Kidney epithelial cell (primary cell): ENCODE measurements at places on chromosomes 6 and 20. TPM values are rescaled to one million over a fixed set of nuclear protein-coding genes. Genes with fewer than 3 reads are reported as not detected.

Gene XPO5
- total RNA-seq: 53.3 and 54.8 TPM in 2 replicates

- DNase-seq: no peak
Observed at GRCh38 chr6:37373822-37374471, 20.2 kb downstream of the RNF8 start.

Gene WFDC5
- 1.0 TPM in 1 of 2 replicates, not detected in the other for total RNA-seq

GRCh38 chr20:33337531-33338165 is 54.6 kb downstream of the BPIFB1 start:
- DNase-seq: no peak

DNA sequence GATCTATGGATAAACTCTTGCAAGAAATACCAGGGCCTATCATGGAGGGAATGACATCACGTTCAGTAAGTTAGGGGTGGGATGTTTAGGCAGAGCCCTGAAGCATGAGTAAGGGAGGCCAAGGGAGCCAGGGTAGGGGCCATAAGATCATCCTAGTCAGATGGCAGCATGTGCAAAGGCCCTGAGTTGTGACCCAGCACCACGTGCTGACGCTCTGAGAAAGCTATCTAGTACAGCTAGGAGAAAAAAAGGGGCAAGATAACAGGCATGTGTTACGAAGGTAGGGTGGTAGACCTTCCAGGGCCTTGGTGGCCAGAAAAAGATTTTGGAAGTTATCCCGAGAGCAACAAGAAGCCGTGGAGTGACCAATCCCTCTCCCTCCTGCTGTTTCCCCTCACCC is 22.3 kb downstream of the KCNB1 start:
- no peak for DNase-seq

DNA sequence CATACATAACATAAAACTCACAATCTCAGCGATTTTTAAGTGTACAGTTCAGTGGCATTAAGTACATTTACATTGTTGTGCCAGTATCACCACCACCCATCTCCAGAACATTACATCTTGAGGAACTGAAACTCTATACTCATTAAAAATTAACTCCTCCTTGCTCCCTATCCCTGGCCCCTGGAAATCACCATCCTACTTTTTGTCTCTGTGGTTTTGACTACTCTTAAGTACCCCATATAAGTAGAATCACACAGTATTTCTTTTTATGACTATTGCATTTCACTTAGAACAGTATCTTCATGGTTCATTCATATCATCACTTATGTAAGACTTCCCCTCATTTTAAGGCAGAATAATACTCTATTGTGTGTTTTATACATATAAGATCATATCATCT is 1108.1 kb downstream of the GRIK2 start:
- DNase-seq: no peak

Gene KCNK16
- total RNA-seq: not detected in 2 replicates

DNA sequence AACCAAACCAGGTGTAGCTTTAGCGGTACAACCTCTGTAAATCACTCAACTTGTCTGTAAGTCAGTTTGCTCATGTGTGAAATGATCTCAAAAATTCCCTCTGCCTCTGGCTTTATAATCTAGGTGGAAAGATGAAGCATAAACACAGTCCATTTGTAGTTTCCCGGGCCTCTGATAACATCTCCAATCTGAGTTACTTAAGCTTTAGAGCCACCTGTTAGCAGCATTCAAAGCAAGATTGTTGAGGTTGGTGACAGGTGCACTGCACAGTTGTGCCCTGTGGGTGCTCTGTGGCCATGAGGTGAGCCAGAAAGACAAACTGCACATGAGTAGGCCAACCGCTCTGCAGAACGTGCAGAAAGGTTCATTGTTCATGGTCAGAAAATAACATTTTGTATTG is 53.7 kb downstream of the MOCS1 start:
- no peak for DNase-seq

DNA sequence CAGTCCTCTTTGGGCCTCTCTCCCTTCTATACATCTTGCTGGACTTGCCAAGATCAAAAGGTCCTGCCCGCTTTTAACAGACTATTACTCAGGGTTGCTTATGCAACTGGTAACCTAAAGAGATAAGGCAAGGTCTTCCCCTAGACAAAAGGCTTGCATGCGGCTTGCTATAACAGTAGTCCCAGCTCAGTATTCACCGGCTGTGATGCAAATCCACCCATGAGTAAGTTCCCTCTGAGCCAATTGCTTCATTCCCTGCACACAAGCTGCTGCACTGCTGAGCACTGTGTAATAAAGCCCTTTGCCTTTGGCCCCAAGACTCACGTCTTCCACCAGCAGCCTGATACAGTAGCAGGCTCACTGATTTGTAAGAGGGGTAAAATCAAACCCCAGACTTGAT is 363.8 kb downstream of the PRKN start:
- DNase-seq: no peak

GRCh38 chr6:64589961-64590360 is 954.4 kb downstream of the PHF3 start:
- no peak for DNase-seq

DNA sequence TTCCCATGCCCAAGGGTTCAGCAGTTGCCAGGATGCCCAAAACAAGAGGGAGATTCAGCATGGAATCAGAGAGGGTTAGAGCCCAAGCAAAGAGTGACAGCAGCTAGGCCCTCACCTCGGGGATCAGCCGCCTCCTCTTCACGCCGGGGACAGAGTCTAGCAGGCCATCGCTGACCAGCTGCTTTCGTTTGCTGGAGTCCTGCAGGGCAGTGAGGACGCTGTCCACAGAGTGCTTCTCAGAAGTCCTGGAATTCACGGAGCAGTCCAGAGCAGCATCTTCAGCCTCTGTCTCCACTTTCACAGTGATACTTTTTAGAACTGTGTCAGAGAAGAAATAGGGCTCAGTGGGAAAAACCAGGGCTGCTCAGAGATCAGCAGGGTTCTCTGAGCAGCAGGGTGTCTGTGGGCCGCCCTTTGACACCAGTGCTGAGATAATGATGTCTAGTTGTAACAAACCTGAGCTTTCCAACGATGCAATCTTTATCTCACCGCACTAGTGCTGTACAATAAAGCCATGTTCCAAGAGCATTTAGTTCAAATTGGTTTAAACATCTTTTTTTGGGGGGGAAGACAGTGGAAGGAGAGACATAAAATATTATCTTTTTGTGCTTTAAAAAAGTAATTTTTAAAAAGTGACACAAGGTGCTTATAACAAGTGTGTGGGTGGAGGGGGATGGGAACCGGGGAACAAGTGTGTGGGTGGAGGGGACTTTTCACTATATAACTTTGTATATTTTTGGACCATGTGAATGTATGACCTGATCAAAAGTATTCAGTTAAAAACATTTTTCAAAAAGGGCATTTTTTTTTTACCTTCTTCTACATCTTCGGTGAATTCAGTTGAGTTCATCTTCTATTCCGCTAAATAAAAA is 16.6 kb downstream of the BEND3 start:
- no peak for DNase-seq

Gene RAD21L1
- total RNA-seq: not detected in 2 replicates

Gene MYLK4
- total RNA-seq: 0.42 and 0.75 TPM in 2 replicates

Gene ULBP1
- total RNA-seq: 6.0 and 7.5 TPM in 2 replicates

Gene C20orf204
- total RNA-seq: 0.21 and 0.27 TPM in 2 replicates

- DNase-seq: no peak
Observed at GRCh38 chr6:110409794-110410193, 5.6 kb downstream of the DDO start.

DNA sequence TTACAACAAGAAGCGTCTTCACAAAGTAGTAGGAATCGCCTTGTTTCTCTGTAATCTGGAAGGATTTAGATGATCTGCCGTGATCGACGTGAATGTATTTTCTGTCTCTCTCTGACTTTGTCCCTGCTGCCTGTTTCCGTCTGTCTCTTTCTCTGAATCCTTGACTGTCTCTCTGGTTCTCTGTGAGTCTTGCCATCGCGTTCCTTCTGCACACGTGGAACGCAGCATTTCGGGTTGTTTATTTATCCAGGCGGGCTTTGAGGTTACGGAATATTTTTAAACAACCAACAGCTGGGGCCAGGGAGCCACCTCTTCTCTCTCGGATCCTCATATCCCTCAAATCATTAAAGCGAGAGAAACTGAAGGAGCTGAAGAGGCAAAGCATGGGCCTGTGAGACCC is 215.9 kb downstream of the ZDHHC14 start:
- DNase-seq: no peak

DNA sequence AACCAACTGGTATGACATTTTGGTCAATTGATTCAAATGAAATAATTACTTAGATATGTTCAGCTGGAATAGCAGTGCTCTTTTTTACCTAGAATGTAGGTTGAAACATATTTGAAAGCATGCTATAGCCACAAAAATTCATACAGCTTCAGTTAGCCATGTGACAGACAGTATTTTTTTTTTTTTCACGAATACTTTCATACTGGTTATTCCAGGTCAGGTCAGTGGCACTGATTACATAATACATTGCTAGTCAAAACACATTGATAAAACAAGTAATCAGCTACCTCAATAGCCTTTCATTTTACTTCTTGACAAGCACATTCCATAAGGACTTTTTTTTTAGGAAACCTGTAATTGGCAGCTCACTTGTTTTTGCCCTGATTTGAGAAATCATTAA is 222.6 kb downstream of the EYA4 start:
- no peak for DNase-seq

Gene NOP56
- total RNA-seq: 141 and 142 TPM in 2 replicates

- no peak for DNase-seq
Observed at GRCh38 chr6:129790785-129791184, 70.3 kb downstream of the TMEM244 start.

GRCh38 chr20:58700823-58701222 is 8.2 kb downstream of the NPEPL1 start:
- no peak for DNase-seq

Gene OR2H2
- total RNA-seq: not detected in 2 replicates

- no peak for DNase-seq
Observed at GRCh38 chr6:150752409-150752808, 113.1 kb upstream of the MTHFD1L start.

- DNase-seq: no peak
Observed at GRCh38 chr6:14544666-14545065, 427.1 kb downstream of the CD83 start.

DNA sequence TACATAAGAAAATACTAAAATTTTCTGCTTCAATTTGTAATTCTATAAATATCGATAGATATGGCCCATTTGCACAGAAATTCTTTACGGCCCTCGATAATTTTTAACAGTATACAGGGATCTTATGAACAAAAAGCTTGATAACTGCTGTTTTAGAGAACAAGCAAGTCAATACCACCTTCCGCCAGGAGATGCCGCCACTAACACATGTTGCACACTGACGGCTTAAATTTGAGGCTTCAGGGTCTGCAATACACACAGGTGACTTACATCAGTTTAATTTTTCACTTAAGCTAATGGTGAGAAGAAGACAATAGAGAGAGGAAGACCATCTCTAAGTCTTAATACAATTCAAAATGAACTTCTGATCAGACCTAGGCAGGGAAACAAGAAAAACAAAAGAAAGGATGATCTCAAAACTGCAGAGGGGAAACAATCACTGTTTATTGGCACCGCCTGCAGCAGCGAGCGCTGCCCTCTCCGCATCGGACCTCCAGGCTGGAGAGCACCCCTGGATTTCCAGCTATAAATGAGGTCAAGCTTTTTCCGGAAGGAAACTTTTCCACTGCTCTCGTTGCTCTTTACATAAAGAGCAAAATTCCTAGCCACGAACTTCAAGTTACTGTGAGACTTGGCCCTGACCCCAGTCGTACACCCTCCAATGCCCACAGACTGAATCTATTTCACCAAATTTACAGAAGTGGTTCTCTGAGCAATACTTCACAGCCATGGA is 53.9 kb downstream of the OTOR start:
- DNase-seq: no peak

DNA sequence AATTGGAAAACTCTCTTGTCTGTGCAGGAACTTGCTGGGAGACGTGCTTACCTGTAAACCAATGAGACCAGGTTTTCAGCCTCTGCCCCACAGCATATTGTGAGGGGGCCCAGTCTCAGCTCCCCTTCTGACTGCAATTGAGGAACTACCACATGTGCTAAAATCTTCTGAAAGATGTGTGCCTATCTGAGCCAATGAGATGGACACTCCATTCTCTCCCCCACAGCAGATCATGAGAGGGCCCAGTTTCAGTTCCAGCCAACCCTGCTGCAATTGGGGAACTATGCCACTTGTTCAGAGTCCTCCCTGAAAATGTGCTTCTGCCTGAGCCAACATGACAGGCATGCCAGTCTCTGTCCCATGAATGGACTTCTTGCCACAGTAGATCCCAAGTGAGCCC is 20.9 kb upstream of the PI3 start:
- no peak for DNase-seq

DNA sequence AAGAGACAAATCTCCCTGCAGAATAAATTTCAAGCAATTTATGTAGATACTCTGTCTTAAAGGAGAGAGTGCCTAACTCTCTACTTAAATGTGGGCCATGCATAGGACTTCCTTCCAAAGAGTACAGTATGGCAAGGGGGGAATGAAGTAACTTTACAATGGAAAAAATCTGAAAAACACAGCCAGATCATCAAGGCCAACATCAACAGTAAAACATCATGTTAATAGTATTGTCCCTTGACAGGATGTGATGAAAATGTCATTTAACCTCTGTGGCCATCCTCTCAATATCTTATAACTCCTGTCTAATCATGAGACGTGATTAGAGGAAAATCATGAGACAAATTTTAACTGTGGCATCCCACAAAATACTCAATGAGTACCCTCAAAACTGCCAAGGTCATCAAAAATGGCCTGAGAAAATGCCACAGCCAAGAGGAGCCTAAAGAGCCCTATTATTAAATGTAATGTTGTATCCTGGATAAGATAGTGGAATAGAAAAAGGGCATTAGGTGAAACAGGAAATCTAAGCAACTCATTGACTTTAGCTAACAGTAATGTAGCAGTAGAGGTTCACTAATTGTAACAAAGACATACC is 47.5 kb downstream of the CNBD2 start:
- no peak for DNase-seq

DNA sequence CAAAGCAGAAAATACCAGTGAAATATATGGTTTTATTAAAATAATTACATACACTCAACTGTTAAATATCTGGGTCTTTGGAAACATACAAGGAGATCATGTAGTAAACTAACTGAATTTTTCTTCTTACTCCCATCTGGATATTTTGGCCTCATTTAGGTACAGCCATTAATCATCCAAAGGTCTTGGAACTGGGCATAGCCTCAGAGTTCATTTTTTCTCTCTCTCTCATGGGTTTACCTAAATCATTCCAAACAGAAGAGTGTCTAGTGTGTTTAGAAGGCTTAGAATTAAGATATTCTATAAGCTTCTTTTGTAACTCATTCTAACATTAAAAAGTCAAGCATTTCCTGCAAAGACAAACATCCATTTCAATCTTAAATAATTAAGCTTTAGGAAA is 79.4 kb downstream of the HMGCLL1 start:
- no peak for DNase-seq

Gene TSPO2
- total RNA-seq: not detected in 2 replicates

Gene PSORS1C1
- total RNA-seq: 0.38 and 0.48 TPM in 2 replicates

Gene TAB2
- total RNA-seq: 30.4 and 30.7 TPM in 2 replicates

GRCh38 chr20:48393737-48394314 is 434.0 kb downstream of the PREX1 start:
- no peak for DNase-seq
